ENCODE measurements at places on chromosomes 4 and X.

DNA sequence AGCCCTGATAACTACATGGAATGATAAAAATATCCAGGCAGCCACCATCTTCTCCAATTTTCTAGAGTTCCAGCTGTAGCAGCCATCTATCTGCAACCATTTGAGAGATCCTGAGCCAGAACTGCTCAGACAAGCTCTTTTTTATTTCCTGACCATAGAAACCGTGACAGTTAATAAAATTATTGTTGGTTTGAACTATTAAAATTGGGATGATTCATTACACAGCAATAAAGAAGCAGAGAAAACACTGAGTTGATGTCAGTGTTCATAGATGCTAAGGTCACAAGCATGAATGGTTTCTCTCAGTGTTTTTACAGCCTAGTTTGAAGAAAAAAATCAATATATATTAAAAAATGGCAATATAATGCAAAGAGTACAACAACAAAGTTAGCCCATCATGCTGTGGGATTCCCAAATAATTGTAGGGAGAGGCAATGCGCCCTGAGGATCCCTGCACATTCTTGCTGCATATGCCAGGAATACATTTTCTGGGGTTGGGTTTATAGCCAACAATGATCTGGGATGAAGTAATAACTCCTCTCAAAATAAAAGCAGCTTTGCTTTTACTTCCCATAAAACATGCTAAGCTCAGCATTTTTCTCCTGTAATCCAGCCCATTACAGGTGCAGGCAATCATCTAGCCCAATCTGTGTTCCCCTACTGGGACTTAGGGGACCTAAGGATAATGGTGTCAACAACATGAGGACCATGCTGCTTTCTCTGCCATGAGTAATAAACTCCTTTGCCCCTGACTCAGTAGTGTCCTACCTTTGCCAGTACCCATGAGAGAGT is 84.0 kb downstream of the PABPC4L start:
- DNase-seq = no peak

GRCh38 chr4:77155631-77156452 is 1.2 kb upstream of the CCNG2 start:
- DNase-seq = no peak

- no peak for DNase-seq
Measured at GRCh38 chr4:99126376-99126775, 17.7 kb downstream of the ADH4 start.

DNA sequence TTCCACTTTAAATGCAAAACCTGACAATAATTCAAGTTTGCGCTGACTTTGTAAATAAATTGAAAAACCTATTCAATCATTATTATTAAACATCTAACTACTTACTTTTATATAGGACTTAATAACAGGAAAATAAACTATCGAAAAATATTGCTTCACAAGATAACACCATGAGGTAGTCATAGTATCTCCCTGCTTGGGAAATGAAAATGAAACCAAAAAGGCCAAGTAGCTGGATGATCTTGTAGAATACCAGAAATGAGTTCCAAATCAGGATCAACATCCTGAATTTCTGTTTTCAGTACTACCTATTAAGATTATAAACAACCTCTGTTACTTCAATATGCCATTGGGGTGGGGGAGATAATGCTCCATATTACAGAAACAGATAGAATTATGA is 58.9 kb downstream of the CHIC2 start:
- peak; percentile 28 for DNase-seq

DNA sequence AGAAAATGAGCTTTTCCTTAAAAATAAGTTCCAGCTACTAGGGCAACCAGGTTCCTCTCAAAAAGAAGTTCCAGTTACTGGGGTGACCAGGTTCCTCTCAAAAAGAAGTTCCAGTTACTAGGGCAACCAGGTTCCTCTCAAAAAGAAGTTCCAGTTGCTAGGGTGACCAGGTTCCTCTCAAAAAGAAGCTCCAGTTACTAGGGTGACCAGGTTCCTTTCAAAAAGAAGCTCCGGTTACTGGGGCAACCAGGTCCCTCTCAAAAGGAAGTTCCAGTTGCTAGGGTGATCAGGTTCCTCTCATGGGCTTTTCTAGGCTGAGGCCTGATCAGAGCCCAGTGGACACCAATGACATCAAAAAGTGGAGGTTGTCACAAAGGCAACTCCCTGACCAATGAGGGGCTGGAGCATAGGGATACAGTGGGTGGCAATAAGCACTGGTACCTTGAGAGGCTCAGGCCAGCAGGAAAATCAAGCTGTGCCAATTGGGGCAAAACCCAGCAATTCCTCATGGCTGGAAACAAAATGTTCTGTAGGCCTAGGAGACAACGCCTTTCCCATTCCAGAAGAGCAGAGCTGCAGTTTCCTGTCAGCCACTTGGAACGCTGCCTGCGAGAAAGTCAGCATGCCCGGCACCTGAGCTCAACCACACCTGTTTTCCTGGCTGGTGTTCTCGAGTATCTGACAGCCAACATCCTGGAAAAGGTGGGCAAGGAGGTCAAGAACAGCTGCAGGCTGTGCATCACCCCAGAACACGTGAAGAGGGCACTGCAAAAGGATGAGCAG is 12.3 kb upstream of the SYTL5 start:
- DNase-seq = no peak

- no peak for DNase-seq
Measured at GRCh38 chr4:153120235-153120634, 84.0 kb upstream of the TRIM2 start.
